Urinary bladder (tissue), 4 donors: ENCODE measurements at places on chromosomes 1 and 21. TPM values are rescaled to one million over a fixed set of nuclear protein-coding genes. Genes with fewer than 3 reads are reported as not detected.

The RAB3B gene
- total RNA-seq, result 1.7 TPM

The TTLL7 gene
- total RNA-seq, result 58.5 TPM

- DNase-seq, result no peak
Measured at GRCh38 chr1:8477166-8477982, 159.5 kb downstream of the SLC45A1 start.

- no peak for DNase-seq
Measured at GRCh38 chr1:119626841-119627240, 21.2 kb downstream of the ZNF697 start.

DNA sequence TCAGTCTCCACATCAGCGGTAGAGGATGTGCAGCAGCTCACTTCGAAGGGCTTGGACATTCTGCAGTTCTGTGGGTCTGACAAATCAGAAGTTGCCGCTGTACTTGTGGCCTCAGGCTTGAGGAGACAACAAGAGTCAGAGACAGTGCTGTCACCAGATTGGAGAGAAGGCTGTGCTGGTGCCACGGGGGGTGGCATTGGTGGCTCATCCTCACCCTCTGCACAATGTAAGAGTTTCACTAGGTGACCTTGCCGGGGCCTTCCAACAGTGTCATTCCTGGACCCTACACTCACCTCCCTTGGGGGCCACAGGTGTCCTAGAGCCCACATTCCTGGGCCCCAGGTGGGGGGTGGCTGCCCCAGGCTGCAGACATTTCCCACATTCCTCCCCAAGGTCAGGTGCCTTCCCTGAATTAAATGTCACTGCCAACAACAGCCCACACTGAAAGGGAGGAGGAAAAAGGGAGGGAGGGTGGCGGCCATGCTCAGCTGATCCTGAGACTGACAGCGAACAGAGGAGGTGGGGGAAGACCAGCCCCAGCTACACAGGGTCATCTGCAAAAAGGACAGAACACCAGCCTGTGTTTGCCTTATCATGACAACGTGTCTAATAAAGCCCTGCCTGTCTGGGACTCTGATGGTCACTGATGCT, 46.4 kb downstream of the TMCC2 start:
- no peak for DNase-seq

- no peak for DNase-seq
Measured at GRCh38 chr1:44013949-44014348, 17.3 kb downstream of the SLC6A9 start.

DNA sequence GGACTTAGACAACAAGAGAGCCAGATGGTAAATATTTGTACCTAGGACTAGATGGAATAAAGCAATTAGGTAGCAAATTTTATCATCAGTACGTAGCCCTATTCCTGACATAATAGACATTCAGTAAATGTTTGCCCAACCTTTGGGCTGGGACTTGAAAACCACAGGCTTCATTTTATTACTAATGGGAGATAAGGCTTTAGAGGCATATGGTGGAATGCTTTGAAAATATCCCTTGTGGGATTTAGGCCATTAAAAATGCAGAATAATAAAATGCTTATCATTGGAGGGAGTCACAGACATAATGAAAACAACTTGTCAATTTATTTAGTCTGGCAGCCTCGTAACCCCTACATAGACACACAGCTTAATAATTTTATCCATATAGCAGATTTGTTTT, 296.1 kb upstream of the SPAG17 start:
- no peak for DNase-seq

GRCh38 chr1:14083706-14084105, 383.7 kb downstream of the PRDM2 start:
- DNase-seq, result no peak

GRCh38 chr1:226482975-226483700, 65.4 kb upstream of the STUM start:
- DNase-seq, result no peak

GRCh38 chr1:24899581-24900485, 30.2 kb downstream of the RUNX3 start:
- no peak for DNase-seq
